ENCODE measurements at places on chromosomes 16 and 17. TPM values are rescaled to one million over a fixed set of nuclear protein-coding genes. Genes with fewer than 3 reads are reported as not detected.
A peak's percentile ranks its signal among the peaks of the same experiment; 100 is the strongest.

The GINS2 gene
- total RNA-seq = 51.4 TPM

The KSR1 gene
- total RNA-seq = 7.7 TPM

The GAS2L2 gene
- not detected for total RNA-seq

DNA sequence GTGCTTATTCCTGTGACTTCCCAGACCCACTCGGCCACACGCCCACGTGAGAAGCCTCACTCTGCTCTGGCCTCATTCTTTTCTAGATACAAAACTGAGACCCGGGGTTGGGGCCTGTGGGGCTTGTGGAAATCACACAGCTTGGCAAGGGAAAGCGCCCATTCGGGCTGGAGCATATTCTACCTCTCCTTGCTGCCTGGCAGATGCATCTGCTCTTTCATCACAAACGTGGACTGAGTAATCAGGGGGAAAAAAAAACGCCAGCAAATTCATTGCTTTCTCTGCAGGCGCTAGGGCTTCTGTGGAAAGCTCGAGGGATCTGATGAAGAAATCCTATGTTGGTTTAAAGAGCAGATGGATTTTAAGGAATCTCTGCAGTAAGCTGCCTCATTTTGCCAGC, 44.4 kb downstream of the DNAH9 start:
- no peak for DNase-seq

- DNase-seq = no peak
Observed at GRCh38 chr17:32998887-32999228, 7.2 kb downstream of the SPACA3 start.

DNA sequence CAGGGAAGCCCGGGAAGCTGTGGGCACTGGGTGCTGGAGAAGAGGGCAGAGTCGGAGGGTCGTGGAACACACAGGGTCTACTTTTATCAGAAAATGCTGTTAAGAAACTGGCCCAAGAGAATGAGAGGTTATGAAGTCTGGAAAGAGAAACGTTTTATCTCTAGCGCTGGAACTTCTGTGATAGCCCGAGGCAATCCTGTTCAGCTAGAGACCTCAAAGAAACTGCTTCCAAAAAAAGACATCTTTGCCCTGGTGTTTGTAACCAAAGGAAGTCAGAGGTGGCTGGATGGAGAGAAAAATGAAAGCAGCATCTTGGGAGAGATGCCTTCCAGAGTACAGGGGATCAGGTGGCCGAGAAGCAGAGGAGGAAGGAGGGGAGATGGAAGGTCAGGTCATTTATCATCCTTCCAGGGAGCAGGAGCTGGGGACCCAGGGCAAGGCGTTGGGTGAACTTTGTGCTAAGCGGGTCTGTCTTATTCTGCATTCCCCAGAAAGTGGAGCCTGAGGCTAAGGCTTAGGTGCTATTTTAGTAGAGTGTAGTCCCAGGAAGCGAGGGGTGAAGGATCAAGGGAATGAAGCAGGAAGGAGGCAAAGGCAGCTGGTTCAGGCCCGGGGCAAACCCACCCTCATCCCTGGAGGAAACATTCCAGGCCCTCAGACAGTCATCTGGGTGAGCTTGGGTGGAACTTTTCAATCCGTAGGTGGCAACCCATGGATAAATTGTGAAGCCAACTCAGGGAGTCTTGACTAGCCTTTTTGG, 66.5 kb downstream of the MGAT5B start:
- DNase-seq = no peak

GRCh38 chr17:44375196-44376017, 11.8 kb upstream of the FAM171A2 start:
- no peak for DNase-seq

- peak; percentile 51 for DNase-seq
Observed at GRCh38 chr17:2335726-2336214, 487 bp downstream of the TSR1 start.

- DNase-seq = no peak
Observed at GRCh38 chr16:80602894-80603293, 62.1 kb downstream of the DYNLRB2 start.

DNA sequence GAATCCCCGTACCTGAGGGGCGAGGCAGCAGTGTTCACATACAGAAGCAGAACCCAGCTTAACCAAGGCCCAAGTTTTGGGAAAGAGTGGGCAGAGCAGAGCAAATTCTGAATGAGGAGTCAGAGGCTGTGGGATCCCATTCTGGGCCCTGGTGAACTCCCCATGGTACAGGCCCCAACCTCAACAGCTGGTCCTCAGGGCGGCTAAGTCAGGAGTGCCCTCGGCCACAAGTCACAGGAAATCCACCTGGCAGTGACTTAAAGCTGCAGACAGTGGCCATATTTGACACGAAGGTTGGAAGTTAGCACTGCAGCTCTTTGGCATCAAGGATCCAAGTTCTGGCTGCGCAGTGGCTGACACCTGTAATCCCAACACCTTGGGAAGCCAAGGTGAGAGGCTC, 237.1 kb downstream of the PARN start:
- DNase-seq = no peak

Measured in SJSA1 (cell line).